Stimulated activated CD8-positive, alpha-beta memory T cell treated with anti-CD3 and anti-CD28 coated beads, Interleukin-7, amount 100 ng/mL, for 1 hour (primary cell): ENCODE measurements at places on chromosomes 1 and 21.

- no peak for DNase-seq
These were observed 36.1 kb upstream of the IL20 start for GRCh38 chr1:206829282-206829681.

- no peak for DNase-seq
These were observed 41.0 kb upstream of the APOBEC4 start for GRCh38 chr1:183694066-183694465.

DNA sequence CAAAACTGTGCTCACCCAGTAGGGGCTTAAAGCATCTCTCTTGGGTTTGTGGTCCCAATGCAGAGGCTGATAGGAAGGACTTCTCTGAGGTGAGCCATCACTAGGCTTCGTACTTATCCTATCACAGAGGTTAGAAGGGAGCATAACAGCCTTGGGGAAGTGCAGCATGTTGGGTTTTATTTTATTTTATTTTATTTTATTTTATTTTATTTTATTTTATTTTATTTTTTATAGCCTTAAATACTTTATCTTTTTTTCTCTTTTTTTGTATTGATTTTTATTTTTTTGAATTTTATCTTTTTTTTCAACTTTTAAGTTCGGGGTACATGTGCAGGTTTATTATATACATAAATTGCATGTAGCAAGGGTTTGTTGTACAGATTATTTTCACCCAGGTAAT is 48.9 kb upstream of the LPGAT1 start:
- no peak for DNase-seq

- DNase-seq = no peak
These were observed 141.1 kb downstream of the TOMM20 start for GRCh38 chr1:234987415-234988154.

DNA sequence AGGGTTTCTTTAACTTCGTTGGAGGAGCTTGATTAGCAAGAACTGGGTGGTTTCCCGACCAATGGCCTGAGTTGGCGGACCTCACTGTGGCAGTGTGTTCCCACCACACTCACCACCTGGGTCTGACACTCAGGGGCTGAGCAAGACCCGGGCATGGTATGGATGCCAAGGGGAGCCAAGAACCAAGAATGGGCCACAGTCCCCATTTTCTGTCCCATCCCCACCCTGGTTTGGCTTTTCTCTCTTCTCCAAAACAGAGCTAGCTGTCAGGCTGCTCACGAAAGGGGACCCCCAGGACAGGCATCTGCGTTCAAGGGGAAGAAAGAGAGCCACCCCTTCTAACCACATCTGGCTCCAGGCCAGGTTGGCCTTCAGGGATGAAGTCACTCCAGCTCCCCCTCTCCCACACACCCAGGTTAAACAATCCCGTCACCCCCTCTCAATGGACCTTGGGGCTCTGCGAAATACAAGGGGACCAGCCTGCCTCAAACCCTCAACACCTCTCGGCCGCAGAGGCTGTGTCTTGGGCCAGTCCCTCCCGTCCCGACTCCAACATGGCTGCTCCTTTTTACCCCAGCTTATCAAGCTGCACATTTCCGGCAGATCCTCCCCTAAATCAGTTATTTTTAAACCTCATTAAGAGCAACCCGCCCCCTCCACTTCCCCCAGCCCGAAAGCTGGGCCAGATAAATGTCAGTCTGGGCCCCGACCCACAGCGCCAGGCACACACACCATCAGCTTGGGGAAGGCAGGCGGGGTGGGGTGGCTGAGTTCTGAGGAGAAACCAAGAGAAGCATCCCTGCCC is 3.4 kb downstream of the TAGLN2 start:
- no peak for DNase-seq

- no peak for DNase-seq
These were observed 19.8 kb upstream of the C1orf105 start for GRCh38 chr1:172400722-172401105.

DNA sequence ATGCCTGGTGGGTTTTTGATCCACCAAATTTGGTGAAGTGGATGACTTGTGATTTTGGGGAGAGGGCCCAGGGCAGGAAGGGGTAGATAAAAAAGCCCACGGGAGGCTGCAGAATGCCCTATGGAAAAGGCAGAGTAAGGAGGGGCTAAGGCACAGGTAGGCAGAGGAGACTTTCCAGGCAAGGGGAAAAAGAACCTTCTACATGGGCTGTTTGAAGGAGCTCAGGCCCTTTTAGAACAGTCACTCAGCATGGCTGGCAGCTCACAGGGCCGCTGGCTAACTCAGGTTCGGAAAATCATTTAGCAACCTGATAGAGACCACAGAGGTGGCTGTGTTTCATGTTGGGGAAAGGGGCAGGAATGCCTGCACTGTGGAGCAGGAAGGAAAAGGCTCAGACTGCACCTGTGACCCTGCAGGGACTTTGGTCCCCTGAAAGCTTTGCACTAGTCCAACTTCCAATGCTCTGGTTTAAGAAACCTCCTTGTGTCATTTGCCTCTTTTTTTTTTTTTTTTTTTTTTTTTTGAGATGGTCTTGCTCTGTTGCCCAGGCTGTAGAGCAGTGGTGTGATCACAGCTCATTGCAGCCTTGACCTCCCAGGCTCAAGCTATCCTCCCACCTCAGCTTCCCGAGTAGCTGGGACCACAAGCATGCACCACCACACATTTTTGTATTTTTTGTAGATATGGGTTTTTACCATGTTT is 58.5 kb upstream of the ENAH start:
- DNase-seq = no peak

GRCh38 chr1:235998812-235999211 is 66.1 kb downstream of the NID1 start:
- DNase-seq = no peak

DNA sequence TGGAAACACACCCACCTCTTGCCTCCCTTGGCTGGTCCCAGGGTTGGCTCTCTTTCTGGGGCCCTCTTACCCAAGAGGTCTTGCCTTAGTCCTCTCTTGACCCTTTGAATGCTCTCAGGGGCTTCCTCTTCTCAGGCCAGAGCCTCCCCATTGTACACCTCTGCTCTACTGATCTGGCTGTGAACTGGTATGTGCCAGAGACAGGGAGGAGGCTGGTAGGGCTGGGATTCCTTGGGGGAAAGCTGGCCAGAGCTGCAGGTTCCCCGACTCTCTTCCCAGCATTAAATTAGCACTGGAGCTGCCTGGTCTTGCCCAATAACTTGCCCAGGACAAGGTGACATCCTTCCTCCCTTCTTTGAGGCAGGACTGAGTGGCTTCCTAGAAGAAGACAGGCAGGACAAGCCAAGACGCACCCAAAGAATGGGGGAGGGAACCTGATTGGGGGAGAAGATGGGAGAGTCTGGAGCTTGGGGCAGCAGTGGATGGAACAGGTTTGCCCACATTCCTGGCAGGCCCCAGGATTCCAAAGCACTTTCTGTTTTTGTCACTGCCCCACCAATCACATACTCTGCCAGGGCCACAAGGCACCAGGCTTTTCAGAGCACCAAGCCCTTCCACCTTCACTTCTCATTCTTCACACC is 37.2 kb upstream of the CITED4 start:
- no peak for DNase-seq

GRCh38 chr21:46221664-46222435 is 6.7 kb downstream of the LSS start:
- no peak for DNase-seq

DNA sequence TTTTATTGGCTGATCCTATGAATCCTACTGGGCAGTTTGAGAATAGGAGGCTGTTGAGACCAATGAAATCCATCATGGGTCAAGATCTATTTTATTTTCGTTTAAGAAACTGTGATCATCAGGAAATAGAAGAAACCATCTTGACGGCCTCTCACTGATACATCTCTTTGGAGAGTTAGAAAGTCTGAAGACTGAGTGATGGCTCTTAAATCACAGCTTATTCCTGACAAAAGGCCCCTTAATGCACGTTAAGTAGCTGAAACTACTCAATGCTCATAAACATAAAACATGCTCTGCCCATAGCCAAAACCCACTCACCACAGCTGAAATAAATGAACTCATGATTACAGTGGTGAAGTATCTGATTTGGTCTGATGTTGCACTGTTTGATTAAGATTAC is 784.5 kb upstream of the NEGR1 start:
- no peak for DNase-seq

DNA sequence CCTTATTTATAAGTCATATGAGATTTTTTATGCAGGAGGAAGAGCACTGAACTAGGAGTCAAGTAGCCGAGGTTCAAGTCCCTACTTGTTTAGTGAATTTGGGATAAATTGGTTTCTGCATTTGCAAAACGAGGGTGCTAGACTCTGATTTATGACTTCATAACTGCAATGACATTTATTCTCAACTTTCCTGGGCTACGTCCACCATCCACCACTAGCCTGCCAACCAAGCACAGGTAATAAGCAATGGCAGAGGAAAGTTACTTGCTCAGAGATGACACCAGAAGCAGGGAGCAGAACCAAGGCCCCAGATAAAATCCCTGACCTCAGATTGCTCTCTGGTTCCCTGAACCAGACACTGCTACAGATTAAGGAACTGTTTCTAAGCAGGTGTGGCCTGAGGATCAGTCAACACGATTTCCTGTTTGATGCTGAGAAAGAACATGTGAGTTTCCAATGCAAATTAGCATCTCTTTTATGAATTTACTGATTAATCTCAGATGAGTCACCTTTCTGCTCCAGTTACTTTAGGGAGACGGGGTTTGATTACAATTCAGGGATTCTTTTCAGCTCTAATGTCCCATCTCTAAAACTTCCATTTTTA is 52.7 kb downstream of the PLPP3 start:
- DNase-seq = no peak

DNA sequence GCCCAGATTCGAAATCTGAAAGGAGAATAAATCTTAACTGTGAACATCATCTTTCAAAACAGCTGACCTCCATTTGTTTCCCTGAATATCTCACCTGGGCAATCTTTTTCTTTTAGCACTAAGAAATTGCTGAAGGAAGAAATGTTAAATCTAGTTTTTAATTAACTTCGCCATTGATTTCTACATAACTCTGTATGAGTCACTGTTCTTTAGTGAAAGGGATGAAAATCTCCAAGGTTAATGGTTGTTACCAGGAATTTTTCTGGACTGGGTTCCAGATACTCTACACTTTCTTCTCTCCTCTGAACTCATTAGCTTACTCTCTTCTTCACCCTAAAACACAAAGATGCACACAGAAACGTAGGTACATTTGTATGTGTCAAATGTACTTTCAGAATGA is 235.7 kb downstream of the BACH1 start:
- DNase-seq = no peak

DNA sequence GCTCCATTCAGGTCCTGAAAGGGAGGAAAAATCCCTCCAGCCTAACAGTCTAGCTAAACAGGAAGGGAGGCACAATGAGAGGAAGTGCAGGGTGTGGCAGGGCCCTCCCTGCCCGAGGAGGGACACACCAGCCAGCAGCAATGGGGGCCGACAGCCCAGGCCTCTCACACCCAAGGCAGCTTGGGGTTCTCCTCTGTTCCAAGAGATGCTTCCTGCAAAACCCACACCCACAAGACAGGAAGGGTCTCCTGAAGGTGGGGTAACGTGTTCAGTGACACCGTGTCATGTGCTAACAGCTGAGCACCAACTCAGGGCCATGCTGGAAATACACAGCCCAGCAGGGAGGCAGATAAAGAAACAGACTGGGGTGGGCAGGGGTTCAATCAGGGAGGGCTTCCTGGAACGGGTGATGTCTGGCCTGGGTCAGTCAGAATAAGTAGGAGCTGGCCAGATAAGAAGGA is 10.2 kb downstream of the ECE1 start:
- DNase-seq = no peak

DNA sequence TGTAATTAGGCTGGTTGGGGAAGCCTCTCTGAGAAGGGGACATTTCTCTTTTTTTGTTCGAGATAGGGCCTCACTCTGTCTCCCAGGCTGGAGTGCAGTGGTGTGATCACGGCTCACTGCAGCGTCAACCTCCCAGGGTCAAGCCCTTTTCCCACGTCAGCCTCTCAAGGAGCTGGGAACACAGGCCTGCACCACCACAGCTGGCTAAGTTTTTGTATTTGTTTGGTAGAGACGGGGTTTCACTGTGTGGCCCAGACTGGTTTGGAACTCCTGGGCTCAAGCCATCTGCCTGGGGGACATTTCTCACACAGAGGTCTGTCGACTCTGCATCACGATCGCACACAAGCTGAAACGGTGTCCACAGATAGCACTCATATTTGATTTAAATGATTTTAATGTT is 39.7 kb downstream of the HUNK start:
- DNase-seq = no peak

GRCh38 chr1:205840146-205840923 is 9.6 kb downstream of the PM20D1 start:
- DNase-seq = no peak

GRCh38 chr1:242240077-242240476 is 241.2 kb upstream of the MAP1LC3C start:
- no peak for DNase-seq

- no peak for DNase-seq
These were observed 356.8 kb downstream of the RRAGC start for GRCh38 chr1:38502758-38503157.

- no peak for DNase-seq
These were observed 201.9 kb downstream of the TOMM20 start for GRCh38 chr1:234926559-234927311.

DNA sequence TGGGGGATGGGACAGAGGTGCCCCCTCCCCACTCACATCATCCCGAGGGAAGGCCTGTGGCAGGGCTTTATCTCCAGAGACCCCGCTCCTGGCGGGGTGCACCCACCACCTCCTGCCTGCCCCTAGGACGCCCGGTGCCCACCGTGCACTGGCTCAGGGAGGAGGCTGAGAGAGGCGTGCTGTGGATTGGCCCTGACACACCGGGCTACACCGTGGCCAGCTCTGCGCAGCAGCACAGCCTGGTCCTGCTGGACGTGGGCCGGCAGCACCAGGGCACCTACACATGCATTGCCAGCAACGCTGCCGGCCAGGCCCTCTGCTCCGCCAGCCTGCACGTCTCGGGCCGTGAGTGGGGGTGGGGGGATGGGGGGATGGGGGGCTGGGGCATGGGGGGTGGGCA is 71.7 kb downstream of the TRIM11 start:
- no peak for DNase-seq

DNA sequence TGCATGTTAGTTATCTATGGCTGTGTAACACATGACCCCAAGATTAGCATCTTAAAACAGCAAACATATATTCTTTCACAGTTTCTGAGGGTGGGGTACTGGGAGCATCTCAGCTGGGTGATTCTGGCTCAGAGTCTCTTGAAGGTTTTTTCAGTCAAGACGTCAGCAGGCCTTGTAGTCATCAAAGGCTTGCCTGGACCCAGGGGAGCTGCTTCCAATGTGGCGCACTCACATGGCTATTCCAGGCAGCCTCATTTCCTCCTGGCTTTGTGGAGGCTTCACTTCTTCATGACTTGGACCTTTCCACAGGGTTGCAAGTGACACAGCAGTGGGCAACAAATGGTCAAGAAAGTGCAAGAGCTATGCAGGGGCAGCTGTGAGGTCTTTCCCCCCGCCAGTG is 114.7 kb downstream of the ACTL8 start:
- DNase-seq = no peak

DNA sequence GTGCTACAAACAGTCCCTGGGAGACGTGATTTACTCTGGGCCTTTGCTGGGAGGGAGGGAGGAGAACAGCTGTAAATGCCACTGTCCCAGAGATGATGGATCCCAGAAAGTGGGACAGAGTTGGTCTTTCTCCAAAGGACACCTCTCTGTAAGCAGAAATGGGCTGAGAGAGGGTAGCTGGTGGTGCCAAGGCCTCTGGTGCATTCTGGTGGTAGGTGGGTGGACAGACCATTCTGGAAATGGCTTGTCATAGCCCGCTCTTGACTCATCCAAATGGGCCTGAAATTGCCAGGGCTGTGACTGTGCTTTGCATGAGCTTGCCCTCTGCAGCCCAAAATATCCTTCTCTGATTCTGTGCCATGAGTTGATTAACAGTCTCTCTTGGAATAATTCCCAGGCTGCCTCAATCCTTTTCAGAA is 36.1 kb downstream of the CCDC185 start:
- DNase-seq = no peak

- no peak for DNase-seq
These were observed 31.1 kb downstream of the PBX1 start for GRCh38 chr1:164589961-164590507.

- no peak for DNase-seq
These were observed 28.6 kb downstream of the TRIM67 start for GRCh38 chr1:231190456-231190855.
